ENCODE measurements at places on chromosomes 3 and 15.

- no peak for DNase-seq
Measured at GRCh38 chr15:61227269-61227949, 1.7 kb downstream of the RORA start.

GRCh38 chr15:37425541-37425940 is 325.2 kb upstream of the MEIS2 start:
- DNase-seq, result no peak

- no peak for DNase-seq
Measured at GRCh38 chr15:81265256-81265943, 58.5 kb downstream of the STARD5 start.

DNA sequence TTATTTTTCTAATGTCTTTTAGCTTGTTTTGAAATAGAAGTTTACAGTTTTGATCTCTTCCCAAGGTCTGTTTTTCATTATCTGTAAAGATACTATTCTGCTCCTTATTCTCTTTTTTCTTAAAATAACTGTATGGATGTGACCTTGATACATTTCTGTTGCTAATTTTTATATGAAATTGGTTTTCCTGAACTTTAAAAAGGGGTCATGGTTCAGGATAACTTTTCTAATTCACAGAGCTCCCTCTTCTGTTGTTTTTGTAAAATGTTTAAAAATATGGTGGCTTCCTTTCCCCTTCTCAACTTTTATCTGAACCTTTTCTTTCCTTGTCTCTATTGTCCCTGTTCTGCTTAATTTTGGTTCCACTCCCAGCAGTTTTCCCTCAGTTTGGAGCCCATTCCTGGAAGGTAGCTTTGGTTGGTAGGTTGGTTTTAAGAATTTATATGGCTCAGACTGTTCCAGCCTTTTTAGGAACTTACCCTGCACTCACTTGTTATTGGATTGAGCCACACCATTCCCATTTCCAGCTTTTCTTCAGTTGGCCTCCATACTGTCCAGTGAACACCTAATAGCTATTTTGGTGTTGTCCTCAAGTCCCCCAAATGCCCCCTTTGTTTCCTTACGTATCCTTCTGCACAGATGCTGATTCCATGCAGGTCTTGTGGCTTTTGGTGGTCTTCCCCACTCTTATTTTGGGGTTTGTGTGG is 70.3 kb downstream of the SLMAP start:
- DNase-seq, result no peak

DNA sequence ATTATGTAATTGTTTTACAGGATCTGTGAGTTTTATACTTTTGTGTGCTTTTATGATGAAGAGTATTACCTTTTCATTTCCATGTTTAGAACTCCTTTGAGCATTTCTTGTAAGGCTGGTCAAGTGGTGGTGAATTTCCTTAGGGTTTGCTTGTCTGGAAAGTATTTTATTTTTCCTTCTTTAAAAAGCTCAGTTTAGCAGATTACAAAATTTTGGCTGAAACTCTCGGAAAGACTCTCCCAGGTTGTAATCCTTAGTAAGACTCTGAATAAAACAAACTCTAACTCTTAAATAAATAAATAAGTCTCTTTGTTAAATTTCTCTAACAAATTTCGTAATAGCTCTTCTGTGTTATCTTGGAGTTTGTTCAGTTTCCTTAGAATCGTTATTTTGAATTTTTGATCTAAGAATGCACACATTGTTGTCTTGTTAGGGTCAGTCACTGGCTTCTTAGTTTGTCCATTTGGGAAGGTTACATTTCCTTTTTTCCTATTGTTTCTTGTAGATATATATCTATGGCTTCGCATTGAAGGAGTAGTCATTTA is 14.7 kb upstream of the ACOX2 start:
- DNase-seq, result no peak

DNA sequence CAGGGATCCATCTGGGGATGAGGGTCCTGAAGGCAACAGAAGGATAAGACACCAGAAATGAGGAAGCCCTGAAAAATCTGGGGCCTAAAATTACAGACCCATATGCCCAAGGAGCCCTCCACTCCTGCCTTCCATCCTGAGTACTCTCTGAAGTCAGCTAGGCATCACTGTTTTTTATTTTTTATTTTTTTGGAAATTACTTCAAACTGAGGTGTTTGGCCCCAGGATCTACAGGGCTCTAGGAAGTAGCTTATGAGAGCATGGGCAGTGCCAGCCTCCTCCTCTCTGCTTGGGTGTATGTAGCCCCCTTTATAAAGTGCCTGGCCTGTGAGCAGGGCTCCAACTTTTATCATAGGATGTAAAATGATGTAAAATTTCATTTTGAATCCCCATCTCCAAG is 7.9 kb downstream of the EPB42 start:
- DNase-seq, result no peak

- DNase-seq, result no peak
Measured at GRCh38 chr3:4356220-4356540, 53.0 kb downstream of the SETMAR start.
